ENCODE measurements at places on chromosomes 13 and 19. TPM values are rescaled to one million over a fixed set of nuclear protein-coding genes. Genes with fewer than 3 reads are reported as not detected.

Gene MCEMP1
- not detected for total RNA-seq

GRCh38 chr19:18500376-18500775 is 21.5 kb downstream of the ELL start:
- DNase-seq: no peak

DNA sequence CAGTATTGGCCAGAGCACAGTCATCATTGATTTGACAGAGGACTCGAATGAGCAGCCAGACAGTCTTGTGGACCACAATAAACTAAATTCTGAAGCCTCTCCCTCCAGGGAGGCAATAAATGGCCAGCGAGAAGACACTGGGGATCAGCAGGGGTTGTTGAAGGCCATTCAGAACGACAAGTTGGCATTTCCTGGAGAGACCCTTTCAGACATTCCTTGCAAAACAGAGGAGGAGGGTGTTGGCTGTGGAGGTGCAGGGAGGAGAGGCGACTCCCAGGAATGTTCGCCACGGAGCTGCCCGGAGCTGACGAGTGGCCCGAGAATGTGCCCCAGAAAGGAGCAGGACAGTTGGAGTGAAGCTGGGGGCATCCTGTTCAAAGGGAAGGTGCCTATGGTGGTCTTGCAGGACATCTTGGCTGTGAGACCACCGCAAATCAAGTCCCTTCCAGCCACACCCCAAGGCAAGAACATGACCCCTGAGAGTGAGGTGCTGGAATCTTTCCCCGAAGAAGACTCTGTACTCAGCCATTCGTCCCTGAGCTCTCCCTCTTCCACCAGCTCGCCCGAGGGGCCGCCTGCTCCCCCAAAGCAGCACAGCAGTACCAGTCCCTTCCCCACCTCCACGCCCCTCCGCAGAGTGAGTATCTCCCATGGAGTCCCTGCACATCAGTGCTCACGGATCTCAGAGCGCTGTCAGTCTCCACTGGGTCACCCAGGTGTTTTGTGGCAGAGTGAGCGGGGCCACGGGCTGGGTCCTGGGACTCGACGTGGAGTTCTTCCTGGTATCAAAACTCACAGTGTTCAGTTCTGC is 6.9 kb downstream of the CHAF1A start:
- no peak for DNase-seq

DNA sequence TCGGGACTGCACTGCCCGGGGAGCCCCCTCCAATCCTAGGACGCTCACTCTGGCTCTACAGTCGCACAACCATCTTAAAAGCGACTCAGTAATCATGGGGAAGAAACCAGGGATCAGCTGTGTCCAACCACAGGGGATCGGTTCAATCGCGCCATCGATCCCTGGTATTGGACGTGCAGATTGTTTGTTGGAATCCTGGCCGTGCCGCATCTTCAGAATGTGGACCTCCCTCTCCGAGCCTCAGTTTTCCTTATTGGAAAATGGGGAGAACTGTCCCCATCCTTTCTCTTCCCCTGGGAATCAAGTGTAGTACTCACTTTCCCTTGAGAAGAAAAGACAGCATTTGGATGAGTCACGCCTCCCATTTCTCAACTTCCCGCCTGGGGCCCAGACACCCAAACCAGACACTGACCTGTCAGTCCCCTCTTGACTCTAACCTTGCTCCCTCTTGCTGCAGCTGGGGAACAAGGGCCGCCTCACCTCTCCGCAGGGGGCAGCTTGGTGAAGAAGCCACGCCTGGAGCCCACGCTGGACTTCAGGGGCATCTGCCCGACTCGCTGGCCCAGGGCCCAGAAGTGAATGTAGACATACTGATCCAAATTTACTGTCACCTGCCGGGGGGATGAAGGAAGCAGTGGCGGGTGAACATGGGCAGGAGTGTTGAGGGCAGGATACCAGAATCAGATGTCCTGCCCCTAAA is 17.6 kb downstream of the EMP3 start:
- no peak for DNase-seq

DNA sequence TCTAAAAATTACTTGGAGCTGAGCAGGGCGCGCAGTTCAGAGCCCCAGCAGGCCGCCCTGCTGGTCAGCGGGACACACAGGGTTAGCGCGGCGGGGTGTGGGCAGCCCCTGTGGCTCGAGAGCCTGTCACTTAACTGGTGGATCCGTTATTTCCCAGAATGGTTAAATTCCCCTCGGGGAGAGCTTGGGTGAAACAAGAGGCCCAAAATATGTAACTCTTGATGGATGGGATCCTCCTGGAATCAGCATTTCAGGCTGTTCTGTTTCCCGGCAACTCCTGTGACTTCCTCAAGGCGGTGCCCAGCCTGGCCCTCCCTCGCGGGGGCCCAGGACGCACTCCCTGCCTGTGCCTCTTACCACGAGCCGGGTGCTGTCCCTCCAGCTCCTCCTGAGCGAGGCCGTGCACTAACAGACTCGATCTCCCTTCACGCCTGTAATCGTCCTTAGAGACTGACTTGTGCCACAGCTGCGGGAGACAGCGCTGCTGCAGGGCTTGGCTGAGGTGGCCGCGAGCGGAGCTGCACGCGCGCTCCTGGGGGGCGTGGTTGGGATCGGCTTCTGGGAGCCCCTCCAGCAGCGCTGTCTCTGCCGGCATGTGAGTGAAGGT is 9.7 kb downstream of the PTBP1 start:
- no peak for DNase-seq

Data from activated CD4-positive, alpha-beta T cell treated with anti-CD3 and anti-CD28 coated beads, Interleukin-2, amount 10 ng/mL, durations not matched to agents 7 days and 5 days (primary cell).